Spinal cord (tissue), 10 donors: ENCODE measurements at places on chromosomes 5 and 9. TPM values are rescaled to one million over a fixed set of nuclear protein-coding genes. Genes with fewer than 3 reads are reported as not detected.

Gene STC2
- total RNA-seq = 2.2 TPM

Gene PCDHB3
- 2.7 TPM for total RNA-seq

Gene SAXO1
- 0.10 TPM for total RNA-seq

Gene GFI1B
- total RNA-seq = 0.50 TPM

DNA sequence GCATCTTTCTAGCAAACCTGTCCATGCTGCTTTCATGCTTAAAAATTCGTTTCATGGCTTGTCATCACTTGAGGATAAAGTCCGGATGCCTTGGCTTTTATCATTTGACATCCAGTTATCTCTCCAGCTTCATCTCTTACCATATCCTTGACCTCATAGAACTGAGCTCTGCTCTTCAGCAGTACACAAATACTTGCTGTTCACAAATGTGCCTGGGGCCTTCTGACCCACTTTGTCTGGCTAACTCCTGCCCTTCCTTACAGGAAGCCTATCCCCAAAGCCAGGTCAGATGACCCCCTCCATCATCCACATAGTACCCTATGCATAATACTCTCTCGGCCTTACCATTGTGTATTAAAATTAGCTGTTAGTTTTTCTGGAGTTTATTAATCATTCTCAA is 249.1 kb downstream of the SAXO1 start:
- DNase-seq = no peak
- no peaks in the 10 kb centered on the region for H3K36me3 ChIP-seq
- no peaks in the 10 kb centered on the region for H3K4me1 ChIP-seq
- no peaks in the 10 kb centered on the region for H3K27me3 ChIP-seq

- no peaks in the 10 kb centered on the region for H3K36me3 ChIP-seq
- H3K27me3 ChIP-seq = no peaks in the 10 kb centered on the region
- no peak for DNase-seq
- no peak overlapping the region for H3K4me3 ChIP-seq
These were observed 68.3 kb downstream of the FGF1 start for GRCh38 chr5:142617416-142618129.

- H3K27ac ChIP-seq = no peak overlapping the region
- H3K4me3 ChIP-seq = no peak overlapping the region
- DNase-seq = no peak
- H3K4me1 ChIP-seq = no peaks in the 10 kb centered on the region
- H3K27me3 ChIP-seq = no peaks in the 10 kb centered on the region
- H3K36me3 ChIP-seq = no peaks in the 10 kb centered on the region
These were observed 490.2 kb upstream of the NUDT12 start for GRCh38 chr5:104052558-104053352.

GRCh38 chr5:66945389-66946349 is 250.9 kb downstream of the CD180 start:
- DNase-seq = no peak
- H3K27me3 ChIP-seq = no peaks in the 10 kb centered on the region
- H3K36me3 ChIP-seq = no peaks in the 10 kb centered on the region
- H3K27ac ChIP-seq = no peak overlapping the region
- H3K4me1 ChIP-seq = no peaks in the 10 kb centered on the region
- no peak overlapping the region for H3K4me3 ChIP-seq

- H3K27me3 ChIP-seq = no peaks in the 10 kb centered on the region
- DNase-seq = no peak
- H3K36me3 ChIP-seq = no peaks in the 10 kb centered on the region
- no peaks in the 10 kb centered on the region for H3K4me1 ChIP-seq
- no peak overlapping the region for H3K27ac ChIP-seq
These were observed 123.2 kb upstream of the KIF2A start for GRCh38 chr5:62182802-62183201.

GRCh38 chr5:111121926-111122325 is 29.8 kb downstream of the WDR36 start:
- no peak for DNase-seq
- no peak overlapping the region for H3K27ac ChIP-seq
- H3K4me3 ChIP-seq = no peak overlapping the region
- H3K36me3 ChIP-seq = peaks cover 4% of the 10 kb centered on the region
- no peaks in the 10 kb centered on the region for H3K27me3 ChIP-seq
- H3K4me1 ChIP-seq = no peaks in the 10 kb centered on the region

DNA sequence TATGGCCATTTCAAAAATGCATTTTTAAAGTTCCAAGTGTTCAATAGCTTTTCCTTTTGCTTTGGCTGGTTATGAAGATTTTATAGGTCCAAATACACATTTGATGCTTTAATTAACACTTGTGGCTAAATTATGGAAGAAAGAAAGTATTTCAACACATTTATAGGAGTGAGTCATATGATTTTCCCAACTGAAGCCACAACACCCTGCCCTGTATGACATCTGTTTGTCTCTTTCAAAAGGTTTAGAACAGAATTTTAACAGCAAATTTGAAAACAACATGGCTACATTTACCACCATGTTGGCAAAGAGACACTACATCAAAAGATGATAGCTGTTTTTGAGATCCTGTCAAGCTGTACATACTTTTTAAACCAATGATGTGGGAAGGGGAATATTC is 99.4 kb downstream of the TMEM174 start:
- peaks cover 8% of the 10 kb centered on the region for H3K27me3 ChIP-seq
- no peak overlapping the region for H3K4me3 ChIP-seq
- H3K27ac ChIP-seq = no peak overlapping the region
- no peaks in the 10 kb centered on the region for H3K36me3 ChIP-seq
- DNase-seq = no peak
- peaks cover 17% of the 10 kb centered on the region for H3K4me1 ChIP-seq

DNA sequence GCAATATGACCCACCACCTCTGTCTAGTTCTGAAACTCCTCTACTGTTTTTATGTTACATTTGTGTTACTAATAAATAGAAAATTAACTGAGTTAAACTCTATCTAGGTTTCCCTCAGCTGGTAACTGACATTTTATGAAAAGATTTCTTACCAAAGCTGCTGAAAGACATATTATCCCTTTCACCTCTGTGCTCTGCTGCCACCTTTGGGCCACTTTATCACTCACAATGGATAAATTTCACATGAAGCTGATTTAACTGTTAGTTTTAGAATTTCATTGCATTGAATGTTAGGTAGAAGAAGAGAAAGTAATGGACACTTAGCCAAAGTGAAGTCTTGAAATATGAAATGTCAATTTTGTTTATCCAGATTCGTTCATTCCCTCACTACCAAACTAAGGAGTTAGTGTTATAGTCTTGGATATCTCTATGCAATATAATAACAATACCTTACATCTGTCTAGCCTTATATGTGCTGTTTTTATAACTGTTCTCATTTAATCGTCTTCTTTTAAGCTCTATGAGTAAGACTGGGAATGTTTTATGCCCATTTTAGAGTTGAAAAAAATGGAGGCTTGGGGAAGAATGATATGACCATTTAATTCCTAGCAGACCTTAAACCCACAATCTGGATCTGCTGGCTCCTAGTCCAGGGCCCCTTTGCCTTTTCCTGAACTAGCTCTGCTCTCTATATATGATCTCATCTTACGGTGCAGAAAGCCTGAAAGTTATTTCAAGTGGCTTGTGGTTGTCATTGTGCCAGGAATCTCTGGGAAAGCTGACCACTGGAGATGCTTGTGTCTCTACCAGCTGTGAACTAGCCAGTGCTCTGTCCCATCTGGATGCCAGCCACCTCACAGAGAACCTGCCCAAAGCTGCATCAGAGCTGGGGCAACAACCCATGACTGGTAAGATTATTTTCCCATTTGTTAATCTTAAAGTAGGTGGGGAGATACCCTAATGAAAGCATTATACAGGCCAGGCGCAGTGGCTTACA is 97.1 kb downstream of the GOLPH3 start:
- DNase-seq = peak; percentile 91
- peaks cover 26% of the 10 kb centered on the region for H3K36me3 ChIP-seq
- H3K27ac ChIP-seq = no peak overlapping the region
- H3K4me1 ChIP-seq = no peaks in the 10 kb centered on the region

- H3K27ac ChIP-seq = peak overlapping the region; percentile 70
- H3K4me1 ChIP-seq = peaks cover 32% of the 10 kb centered on the region
- H3K4me3 ChIP-seq = no peak overlapping the region
- H3K27me3 ChIP-seq = no peaks in the 10 kb centered on the region
- peak; percentile 44 for DNase-seq
These were observed 20.2 kb downstream of the SIL1 start for GRCh38 chr5:139177809-139178588.

- H3K4me3 ChIP-seq = no peak overlapping the region
- no peaks in the 10 kb centered on the region for H3K36me3 ChIP-seq
- H3K27me3 ChIP-seq = no peaks in the 10 kb centered on the region
- H3K4me1 ChIP-seq = no peaks in the 10 kb centered on the region
- DNase-seq = peak; percentile 24
These were observed 36.3 kb downstream of the GABRP start for GRCh38 chr5:170819824-170820223.
